Breast epithelium (tissue), 4 donors: ENCODE measurements at places on chromosomes 1 and 21. TPM values are rescaled to one million over a fixed set of nuclear protein-coding genes. Genes with fewer than 3 reads are reported as not detected.
A peak's percentile ranks its signal among the peaks of the same experiment; 100 is the strongest.

The C4BPB gene
- 0.80 TPM for total RNA-seq

The DNASE2B gene
- total RNA-seq: 1.3 TPM

The LYSMD1 gene
- total RNA-seq: 17.0 TPM

The KRTAP13-2 gene
- not detected for total RNA-seq

DNA sequence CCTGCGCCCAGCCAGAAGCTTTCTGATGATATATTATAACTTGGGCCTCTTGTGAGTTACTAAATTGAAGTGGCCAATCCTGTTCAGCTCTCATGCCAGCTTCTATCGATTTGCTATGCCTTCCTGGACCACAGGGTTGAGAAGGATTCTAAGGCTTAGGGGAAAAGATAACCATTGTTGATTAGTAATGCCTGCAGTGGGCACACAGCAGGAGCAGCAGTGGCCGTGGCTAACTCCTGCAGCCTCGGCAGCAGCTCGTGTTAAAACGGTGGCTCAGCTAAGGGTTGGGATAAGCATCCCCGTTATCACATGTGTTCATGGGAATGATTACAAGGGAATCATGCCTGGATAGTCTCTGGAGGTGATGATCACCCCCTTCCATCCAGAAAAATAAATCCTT lies 20.5 kb upstream of the KCNE2 start:
- no peaks in the 10 kb centered on the region for H3K27me3 ChIP-seq
- no peaks in the 10 kb centered on the region for H3K4me1 ChIP-seq
- no peak overlapping the region for H3K4me3 ChIP-seq
- DNase-seq: no peak
- no peaks in the 10 kb centered on the region for H3K36me3 ChIP-seq

DNA sequence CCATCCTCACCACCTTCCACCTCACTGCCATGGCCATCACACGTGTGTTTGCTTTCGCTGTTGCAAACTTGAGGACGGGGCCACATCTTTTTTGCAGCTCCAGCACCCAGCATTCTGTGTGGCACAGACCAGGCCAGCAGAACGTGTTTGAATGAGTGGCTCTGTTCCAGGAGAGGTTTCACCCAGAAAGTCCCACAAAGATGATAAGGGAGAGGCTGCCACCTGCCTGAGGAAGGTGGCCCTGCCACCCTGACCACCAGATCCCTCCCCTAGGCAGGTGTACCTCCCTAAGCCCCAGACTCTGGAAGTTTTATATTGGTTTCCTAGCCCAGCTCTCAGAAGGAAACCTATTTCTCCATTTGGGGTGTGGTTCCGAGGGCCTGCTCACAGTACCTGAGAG lies 252.1 kb downstream of the KAZN start:
- no peak overlapping the region for H3K4me3 ChIP-seq
- H3K4me1 ChIP-seq: no peaks in the 10 kb centered on the region
- H3K27ac ChIP-seq: no peak overlapping the region
- DNase-seq: no peak
- no peaks in the 10 kb centered on the region for H3K27me3 ChIP-seq

DNA sequence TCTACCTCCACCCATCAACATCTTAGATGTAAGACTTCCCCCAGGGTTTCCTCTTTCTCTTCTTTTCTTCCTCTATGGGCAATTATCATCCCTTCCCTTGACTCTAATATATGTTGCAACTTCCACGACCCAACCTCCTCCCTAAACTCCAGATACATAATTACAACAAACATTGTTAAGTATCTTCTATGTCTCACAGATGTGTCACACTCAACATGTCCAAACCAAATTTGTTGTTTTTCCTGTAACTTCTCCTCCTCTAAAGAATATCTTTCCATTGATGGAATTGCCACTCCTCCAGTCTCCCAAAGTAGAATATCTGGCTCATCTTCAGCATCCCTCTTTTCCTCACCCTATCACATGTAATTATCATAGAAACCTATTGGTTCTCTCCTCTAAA lies 314.2 kb downstream of the RWDD3 start:
- no peaks in the 10 kb centered on the region for H3K36me3 ChIP-seq
- H3K4me1 ChIP-seq: no peaks in the 10 kb centered on the region
- DNase-seq: no peak
- no peak overlapping the region for H3K4me3 ChIP-seq
- no peak overlapping the region for H3K27ac ChIP-seq

DNA sequence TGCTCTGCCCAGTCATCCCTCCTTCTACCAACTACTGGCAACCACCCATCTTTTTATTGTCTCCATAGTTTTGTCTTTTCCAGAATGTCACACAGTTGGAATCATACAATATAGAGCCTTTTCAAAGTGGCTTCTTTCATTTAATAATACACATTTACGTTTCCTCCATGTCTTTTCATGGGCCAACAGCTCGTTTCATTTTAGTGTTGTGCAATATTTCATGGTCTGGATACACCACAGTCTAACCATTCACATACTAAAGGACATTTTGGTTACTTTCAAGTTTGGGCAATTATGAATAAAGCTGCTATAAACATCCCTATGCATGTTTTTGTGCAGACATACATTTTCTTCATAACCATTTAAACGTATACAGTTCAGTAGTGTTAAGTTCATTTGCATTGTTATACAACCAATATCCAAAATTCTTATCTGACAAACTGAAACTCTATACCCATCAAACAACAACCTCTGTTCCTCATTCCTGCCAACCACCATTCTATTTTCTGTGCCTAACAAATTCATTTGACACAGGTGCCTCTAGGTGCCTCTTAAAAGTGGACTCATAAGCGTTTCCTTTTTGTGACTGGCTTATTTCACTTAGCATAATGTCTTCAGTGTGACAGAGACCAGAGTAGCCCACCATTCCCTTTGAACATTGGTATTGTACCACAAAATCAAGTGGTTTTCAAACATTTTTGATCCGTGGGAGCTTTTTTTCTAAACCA lies 138.1 kb downstream of the NR5A2 start:
- H3K4me1 ChIP-seq: no peaks in the 10 kb centered on the region
- no peak overlapping the region for H3K4me3 ChIP-seq
- no peaks in the 10 kb centered on the region for H3K27me3 ChIP-seq
- H3K36me3 ChIP-seq: no peaks in the 10 kb centered on the region

GRCh38 chr1:118711356-118711755 lies 276.8 kb downstream of the TBX15 start:
- no peaks in the 10 kb centered on the region for H3K27me3 ChIP-seq
- H3K4me1 ChIP-seq: no peaks in the 10 kb centered on the region
- no peak for DNase-seq
- H3K27ac ChIP-seq: no peak overlapping the region
- H3K4me3 ChIP-seq: no peak overlapping the region

DNA sequence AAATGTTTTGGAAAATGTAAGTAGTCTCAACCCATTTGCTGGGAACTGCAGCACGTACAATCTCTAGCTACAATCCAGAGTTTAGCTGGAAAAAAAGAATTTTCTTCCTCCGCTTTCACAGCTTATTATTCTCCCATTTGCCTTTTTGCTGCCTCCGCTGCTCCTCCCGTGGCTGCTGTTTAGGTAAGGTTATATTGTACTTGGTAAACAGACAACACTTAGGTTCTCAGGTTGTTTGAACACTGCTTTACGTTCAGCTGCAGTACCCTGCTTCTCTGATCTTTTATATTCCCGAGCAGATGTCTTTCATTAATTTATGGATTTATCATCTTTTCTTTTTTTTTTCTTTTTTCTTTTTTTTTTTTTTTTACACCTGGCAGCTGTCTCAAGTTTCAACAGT lies 14.3 kb downstream of the PROX1 start:
- H3K36me3 ChIP-seq: no peaks in the 10 kb centered on the region
- H3K4me1 ChIP-seq: no peaks in the 10 kb centered on the region
- DNase-seq: no peak
- H3K27ac ChIP-seq: no peak overlapping the region
- no peaks in the 10 kb centered on the region for H3K27me3 ChIP-seq
- no peak overlapping the region for H3K4me3 ChIP-seq

DNA sequence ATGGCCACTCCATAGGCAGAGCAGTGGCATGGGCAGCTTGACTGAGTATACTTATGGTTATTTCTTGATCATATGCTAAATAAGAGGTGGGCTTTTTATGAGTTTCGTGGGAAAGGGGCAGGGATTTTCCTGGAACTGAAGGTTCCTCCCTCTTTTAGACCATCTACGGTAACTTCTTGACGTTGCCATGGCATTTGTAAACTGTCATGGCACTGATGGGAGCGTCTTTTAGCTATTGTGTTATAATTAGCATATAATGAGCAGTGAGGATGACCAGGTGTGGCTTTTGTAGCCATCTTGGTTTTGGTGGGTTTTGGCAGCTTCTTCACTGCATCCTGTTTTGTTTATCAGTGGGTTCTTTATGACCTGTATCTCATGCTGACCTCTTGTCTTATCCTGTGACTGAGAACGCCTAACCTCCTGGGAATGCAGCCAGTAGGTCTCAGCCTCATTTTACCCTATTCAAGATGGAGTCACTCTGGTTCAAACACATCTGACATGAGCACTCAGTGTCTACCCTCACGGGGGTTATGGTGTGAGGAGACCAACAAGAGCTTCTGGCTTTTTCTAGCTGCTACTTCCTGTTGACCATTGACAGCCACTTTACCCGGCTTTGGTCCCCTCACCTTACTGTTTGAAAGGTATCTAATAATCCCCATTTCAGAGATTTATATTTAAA lies 71.7 kb downstream of the GALNT2 start:
- no peaks in the 10 kb centered on the region for H3K36me3 ChIP-seq
- H3K27ac ChIP-seq: no peak overlapping the region
- H3K27me3 ChIP-seq: no peaks in the 10 kb centered on the region
- peaks cover 4% of the 10 kb centered on the region for H3K4me1 ChIP-seq
- no peak overlapping the region for H3K4me3 ChIP-seq

- H3K4me1 ChIP-seq: no peaks in the 10 kb centered on the region
- no peak for DNase-seq
- peak overlapping the region; percentile 30 for H3K27ac ChIP-seq
- H3K4me3 ChIP-seq: no peak overlapping the region
- H3K36me3 ChIP-seq: no peaks in the 10 kb centered on the region
Observed at GRCh38 chr1:232579958-232580941, 49.7 kb downstream of the SIPA1L2 start.

DNA sequence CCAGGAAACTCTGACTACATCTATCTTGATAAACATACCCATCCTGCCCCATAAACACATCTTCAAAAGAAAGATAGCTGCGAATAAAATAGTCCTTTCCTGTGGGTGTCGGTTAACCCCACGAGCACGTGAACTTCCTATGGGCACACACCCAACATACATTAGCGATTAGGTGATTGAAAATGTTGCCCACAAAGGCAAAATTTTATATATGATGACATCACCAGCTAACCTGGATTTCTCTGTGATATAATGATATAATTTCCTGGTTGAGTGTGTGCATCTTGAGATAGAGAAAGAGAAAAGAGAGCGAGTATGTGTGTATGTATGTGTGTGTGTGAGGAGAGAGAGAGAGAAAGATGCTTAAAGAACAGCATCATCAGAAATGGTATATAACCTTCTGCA lies 296.1 kb downstream of the PTPRC start:
- peak overlapping the region; percentile 22 for H3K27ac ChIP-seq
- no peak for DNase-seq
- H3K4me3 ChIP-seq: peak overlapping the region; percentile 56
- H3K4me1 ChIP-seq: no peaks in the 10 kb centered on the region

GRCh38 chr1:194684636-194685035 lies 1498.2 kb upstream of the B3GALT2 start:
- no peaks in the 10 kb centered on the region for H3K4me1 ChIP-seq
- H3K27ac ChIP-seq: no peak overlapping the region
- no peak for DNase-seq
- H3K4me3 ChIP-seq: no peak overlapping the region
- H3K27me3 ChIP-seq: no peaks in the 10 kb centered on the region
- no peaks in the 10 kb centered on the region for H3K36me3 ChIP-seq

DNA sequence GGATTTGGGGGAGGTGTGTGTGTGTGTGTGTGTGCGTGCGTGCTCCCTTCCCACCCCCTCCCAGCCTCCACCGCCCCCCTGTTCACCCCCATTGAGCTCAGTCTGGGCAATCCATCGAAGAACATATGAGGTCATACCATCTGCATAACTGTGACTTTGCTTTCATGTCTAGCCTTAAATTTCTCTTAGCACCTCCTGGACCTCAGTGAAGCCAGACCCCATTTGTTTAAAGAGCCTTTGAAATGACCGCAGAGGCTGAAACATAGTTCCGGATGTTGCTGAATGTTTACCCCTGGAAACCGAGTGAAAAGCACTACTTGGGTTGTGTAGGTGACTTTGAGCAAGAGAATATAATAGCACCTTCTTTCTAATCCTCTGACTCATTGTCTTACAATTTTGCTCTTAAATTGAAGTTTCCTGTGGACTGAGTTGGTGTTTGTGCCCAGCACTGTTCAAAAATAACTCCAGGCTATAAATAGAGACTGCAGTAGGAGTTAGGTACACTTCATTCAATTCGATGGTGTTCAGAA lies 75.4 kb downstream of the UBE4B start:
- peak overlapping the region; percentile 54 for H3K27ac ChIP-seq
- no peak overlapping the region for H3K4me3 ChIP-seq
- no peak for DNase-seq
- no peaks in the 10 kb centered on the region for H3K36me3 ChIP-seq

- no peaks in the 10 kb centered on the region for H3K27me3 ChIP-seq
- H3K4me3 ChIP-seq: no peak overlapping the region
- no peak for DNase-seq
- H3K36me3 ChIP-seq: no peaks in the 10 kb centered on the region
Observed at GRCh38 chr1:110424699-110425611, 17.5 kb upstream of the LAMTOR5 start.

DNA sequence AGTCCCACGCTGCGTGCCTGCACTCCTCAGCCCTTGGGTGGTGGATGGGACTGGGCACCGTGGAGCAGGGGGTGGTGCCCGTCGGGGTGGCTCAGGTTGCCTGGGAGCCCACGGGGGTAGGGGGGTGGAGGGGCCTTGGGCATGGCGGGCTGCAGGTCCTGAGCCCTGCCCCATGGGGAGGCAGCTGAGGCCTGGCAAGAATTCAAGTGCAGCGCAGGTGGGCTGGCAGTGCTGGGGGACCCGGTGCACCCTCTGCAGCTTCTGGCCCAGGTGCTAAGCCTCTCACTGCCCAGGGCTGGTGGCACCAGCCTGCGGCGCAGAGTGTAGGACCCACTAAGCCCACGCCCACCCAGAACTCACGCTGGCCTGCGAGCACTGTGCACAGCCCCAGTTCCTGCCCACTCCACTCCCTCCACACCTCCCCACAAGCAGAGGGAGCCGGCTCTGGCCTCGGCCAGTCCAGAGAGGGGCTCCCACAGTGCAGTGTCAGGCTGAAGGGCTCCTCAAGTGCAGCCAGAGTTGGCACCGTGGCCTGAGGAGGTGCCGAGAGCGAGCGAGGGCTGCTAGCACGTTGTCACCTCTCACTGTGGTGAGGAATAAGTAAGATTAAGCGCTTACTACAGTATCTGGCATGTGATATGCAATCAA lies 12.8 kb downstream of the TNNI3K start:
- no peaks in the 10 kb centered on the region for H3K4me1 ChIP-seq
- H3K27ac ChIP-seq: no peak overlapping the region
- H3K4me3 ChIP-seq: no peak overlapping the region
- no peaks in the 10 kb centered on the region for H3K27me3 ChIP-seq
- no peak for DNase-seq

DNA sequence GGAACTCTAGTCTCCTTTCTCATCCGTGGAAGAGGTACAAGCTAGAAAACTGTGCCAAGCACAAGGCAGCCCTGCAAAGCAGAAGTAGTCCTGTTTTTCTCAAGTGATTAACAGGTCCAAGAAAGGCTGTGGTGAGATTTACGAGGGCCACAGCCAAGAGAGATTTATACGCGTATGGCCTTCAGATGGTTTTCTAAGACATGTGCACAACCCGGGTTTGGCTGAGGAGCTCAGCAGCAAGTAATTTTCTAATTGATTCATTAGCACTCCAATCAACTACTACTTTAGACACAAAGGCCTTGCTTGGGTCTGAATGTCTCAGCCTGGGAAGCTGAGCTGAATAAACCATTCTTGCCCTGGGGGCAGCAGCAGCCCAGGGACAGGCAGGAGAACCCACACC lies 55.8 kb downstream of the SSBP3 start:
- H3K27ac ChIP-seq: peak overlapping the region; percentile 15
- H3K4me3 ChIP-seq: no peak overlapping the region
- no peak for DNase-seq
